T-cell (primary cell): ENCODE measurements at places on chromosomes 12 and 14. TPM values are rescaled to one million over a fixed set of nuclear protein-coding genes. Genes with fewer than 3 reads are reported as not detected.

DNA sequence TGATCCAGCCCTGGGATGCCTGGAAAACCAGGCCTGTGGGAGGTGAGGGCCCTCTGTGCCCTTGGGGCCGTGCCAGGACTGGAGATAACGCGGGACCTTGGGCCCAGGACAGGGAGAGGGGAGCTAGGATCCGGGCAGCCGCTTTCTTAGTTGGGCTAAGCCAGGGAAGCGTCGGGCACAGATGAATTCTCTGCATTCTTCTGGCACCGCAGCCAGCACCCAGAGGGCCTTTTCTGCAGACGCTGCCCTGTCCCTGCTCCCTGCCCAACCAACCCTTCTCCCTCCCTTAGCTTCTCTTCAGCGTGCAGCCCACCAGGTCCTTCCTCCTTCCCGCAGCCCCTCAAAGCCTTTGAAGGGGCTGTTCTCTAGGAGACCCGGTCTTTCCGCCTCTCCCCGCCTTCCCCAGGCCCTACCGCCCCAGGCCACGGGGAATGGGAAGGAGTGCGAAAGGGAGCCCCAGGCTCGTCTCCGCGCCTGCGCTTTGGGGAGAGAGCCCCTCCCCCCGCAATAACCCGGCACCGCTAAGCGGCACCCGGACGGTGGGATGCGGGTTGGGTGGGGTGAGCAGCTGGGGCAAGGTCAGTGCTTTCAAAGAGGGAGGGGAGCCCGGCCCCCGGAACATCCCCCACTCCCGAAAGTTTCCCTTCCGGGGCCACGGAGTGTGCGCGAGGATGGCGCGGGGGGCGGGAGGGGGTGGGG is 663 bp downstream of the NCKAP5L start:
- H3K27ac ChIP-seq = peak overlapping the region; percentile 45
- H3K27me3 ChIP-seq = no peaks in the 10 kb centered on the region
- peaks cover 7% of the 10 kb centered on the region for H3K4me1 ChIP-seq
- peak; percentile 60 for DNase-seq

- no peak for DNase-seq
- no peaks in the 10 kb centered on the region for H3K27me3 ChIP-seq
- H3K36me3 ChIP-seq = no peaks in the 10 kb centered on the region
- no peak overlapping the region for H3K4me3 ChIP-seq
- no peak overlapping the region for H3K27ac ChIP-seq
- H3K4me1 ChIP-seq = no peaks in the 10 kb centered on the region
Observed at GRCh38 chr14:58954052-58954451, 234.4 kb upstream of the DAAM1 start.

GRCh38 chr12:109617491-109617890 is 43.9 kb downstream of the MVK start:
- H3K27ac ChIP-seq = no peak overlapping the region
- H3K27me3 ChIP-seq = peaks cover 51% of the 10 kb centered on the region
- no peak overlapping the region for H3K4me3 ChIP-seq

GRCh38 chr12:98863167-98863566 is 218.1 kb downstream of the APAF1 start:
- no peaks in the 10 kb centered on the region for H3K27me3 ChIP-seq
- no peak for DNase-seq
- no peak overlapping the region for H3K4me3 ChIP-seq
- H3K27ac ChIP-seq = no peak overlapping the region
- no peaks in the 10 kb centered on the region for H3K36me3 ChIP-seq
- H3K4me1 ChIP-seq = no peaks in the 10 kb centered on the region

- H3K4me1 ChIP-seq = peaks cover 9% of the 10 kb centered on the region
- H3K36me3 ChIP-seq = no peaks in the 10 kb centered on the region
- no peak overlapping the region for H3K4me3 ChIP-seq
- DNase-seq = no peak
- no peak overlapping the region for H3K27ac ChIP-seq
Observed at GRCh38 chr12:58424735-58425392, 483.5 kb downstream of the ATP23 start.

DNA sequence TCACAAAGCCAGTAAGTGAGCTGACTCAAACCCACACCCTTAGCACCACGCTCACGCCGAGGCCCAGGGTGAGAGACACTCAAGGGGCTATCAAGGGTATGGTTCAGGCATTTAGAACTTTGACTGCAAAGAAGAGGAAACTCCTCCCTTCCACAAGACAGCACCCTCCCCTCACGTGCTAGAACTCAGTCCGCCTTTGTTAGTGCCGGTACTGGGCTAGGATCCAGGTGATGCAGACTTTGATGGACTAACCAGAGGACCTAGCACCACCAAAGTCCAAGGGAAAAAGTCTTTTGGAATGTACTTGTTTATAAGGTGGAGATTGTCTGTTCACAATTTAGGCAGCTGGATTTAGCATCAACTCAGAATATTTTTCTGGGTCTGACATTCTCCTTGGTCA is 33.7 kb downstream of the VWF start:
- no peaks in the 10 kb centered on the region for H3K36me3 ChIP-seq
- H3K4me3 ChIP-seq = no peak overlapping the region
- no peaks in the 10 kb centered on the region for H3K27me3 ChIP-seq
- DNase-seq = no peak

DNA sequence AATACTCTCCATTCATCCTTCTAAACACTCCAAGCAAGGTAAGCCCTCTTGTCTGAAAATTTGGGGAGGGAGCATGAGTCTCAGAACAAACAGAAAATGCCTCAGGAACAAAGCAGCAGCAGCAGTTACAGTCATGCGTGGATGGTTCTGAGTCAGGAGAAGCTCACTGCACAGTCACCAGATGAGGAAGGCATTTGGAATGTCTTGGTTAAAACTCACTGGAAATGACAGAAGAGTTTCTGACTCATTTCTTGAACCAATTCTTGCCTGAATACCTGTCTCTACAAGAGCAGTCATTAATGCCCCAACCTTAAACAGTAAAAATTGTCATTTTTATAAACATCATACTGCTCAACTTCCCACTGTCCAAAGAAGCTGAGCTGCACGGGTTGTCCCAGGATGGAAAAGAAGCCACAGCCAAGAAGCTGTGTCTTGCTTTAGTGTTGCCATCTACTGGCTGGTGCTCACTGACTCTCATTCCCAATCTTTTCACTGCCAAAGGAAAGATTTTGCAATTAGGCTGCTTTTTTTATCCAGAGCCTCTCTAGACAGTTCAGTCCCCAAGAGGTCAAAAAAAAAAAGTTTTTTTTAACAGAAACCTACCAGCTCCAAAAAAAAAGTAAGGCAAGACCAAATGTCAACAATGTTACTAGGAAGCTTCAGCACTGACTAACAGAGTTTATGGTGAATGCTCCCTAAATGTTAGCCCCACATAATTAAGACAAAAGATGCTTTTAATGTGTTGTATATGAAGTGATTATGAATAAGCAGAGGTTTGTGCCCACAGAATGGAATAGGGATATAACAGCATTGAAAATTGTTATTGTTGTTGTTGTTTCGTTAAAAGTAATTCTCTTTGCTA is 40.4 kb downstream of the KICS2 start:
- no peaks in the 10 kb centered on the region for H3K27me3 ChIP-seq
- H3K4me3 ChIP-seq = no peak overlapping the region
- DNase-seq = no peak
- H3K36me3 ChIP-seq = no peaks in the 10 kb centered on the region
- no peak overlapping the region for H3K27ac ChIP-seq
- H3K4me1 ChIP-seq = no peaks in the 10 kb centered on the region

- H3K36me3 ChIP-seq = no peaks in the 10 kb centered on the region
- H3K27me3 ChIP-seq = no peaks in the 10 kb centered on the region
- H3K4me3 ChIP-seq = no peak overlapping the region
- no peaks in the 10 kb centered on the region for H3K4me1 ChIP-seq
- no peak for DNase-seq
Observed at GRCh38 chr12:25788707-25789442, 169.6 kb upstream of the RASSF8 start.

DNA sequence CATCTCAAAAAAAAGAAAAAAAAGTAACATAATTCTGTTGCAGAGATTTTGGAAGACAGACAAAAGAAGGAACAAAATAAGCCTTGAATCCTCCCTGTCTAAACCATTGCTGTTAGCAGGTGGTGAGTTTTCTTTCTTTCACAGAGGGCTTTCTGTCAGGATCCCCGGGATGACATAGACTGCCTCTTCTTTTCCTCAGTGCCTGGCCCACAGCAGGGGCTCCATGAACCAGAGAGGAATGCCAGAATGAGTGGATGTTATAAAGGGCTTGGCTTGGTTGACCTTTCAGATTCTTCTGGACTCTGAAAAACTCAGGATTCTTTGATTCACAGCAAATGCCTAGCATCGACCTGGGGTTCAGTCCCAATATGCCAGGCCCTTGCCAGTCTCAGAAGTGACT is 45.8 kb upstream of the CORO1C start:
- H3K36me3 ChIP-seq = no peaks in the 10 kb centered on the region
- no peak overlapping the region for H3K27ac ChIP-seq
- H3K4me3 ChIP-seq = no peak overlapping the region
- peaks cover under 1% of the 10 kb centered on the region for H3K27me3 ChIP-seq
- DNase-seq = no peak

GRCh38 chr12:87413784-87414183 is 615.4 kb downstream of the C12orf50 start:
- no peak overlapping the region for H3K27ac ChIP-seq
- no peaks in the 10 kb centered on the region for H3K27me3 ChIP-seq
- H3K4me1 ChIP-seq = no peaks in the 10 kb centered on the region
- no peak for DNase-seq
- no peaks in the 10 kb centered on the region for H3K36me3 ChIP-seq
- no peak overlapping the region for H3K4me3 ChIP-seq

The KCNH3 gene
- total RNA-seq = 5.6 TPM

The NANOG gene
- not detected for total RNA-seq

The TMBIM6 gene
- total RNA-seq = 401 TPM

The DDHD1 gene
- 64.9 TPM for total RNA-seq

The ETFBKMT gene
- total RNA-seq = 2.1 TPM

The ASCL1 gene
- not detected for total RNA-seq
